ENCODE measurements at places on chromosomes 2 and 18.

- no peak for DNase-seq
These were observed 819 bp downstream of the ANKRD44 start for GRCh38 chr2:197309691-197310231.

GRCh38 chr2:53033411-53033810 lies 734.2 kb upstream of the CHAC2 start:
- no peak for DNase-seq

DNA sequence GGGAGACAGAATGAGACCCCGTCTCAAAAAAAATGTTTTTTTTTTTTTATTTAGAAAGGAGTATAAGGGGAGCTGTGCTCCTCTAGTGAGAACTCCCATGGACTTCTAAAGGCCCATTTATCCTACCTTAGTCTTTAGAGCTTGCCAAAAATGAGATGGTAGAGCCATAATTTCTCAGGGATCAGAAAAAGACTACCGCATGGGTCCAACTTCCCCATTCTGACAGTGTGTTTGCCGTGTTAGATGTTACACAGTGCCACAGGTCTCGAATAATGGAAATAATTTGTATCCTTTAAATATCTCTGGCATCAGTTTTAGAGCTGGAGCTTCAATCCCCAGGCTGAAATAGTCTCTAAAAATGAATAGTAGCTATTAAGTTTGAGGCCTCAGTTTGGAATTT lies 6.0 kb upstream of the SLC39A10 start:
- DNase-seq = no peak

GRCh38 chr18:78949216-78949615 lies 30.4 kb upstream of the SALL3 start:
- DNase-seq = no peak

- DNase-seq = no peak
These were observed 471.9 kb upstream of the TNP1 start for GRCh38 chr2:217331523-217332416.

DNA sequence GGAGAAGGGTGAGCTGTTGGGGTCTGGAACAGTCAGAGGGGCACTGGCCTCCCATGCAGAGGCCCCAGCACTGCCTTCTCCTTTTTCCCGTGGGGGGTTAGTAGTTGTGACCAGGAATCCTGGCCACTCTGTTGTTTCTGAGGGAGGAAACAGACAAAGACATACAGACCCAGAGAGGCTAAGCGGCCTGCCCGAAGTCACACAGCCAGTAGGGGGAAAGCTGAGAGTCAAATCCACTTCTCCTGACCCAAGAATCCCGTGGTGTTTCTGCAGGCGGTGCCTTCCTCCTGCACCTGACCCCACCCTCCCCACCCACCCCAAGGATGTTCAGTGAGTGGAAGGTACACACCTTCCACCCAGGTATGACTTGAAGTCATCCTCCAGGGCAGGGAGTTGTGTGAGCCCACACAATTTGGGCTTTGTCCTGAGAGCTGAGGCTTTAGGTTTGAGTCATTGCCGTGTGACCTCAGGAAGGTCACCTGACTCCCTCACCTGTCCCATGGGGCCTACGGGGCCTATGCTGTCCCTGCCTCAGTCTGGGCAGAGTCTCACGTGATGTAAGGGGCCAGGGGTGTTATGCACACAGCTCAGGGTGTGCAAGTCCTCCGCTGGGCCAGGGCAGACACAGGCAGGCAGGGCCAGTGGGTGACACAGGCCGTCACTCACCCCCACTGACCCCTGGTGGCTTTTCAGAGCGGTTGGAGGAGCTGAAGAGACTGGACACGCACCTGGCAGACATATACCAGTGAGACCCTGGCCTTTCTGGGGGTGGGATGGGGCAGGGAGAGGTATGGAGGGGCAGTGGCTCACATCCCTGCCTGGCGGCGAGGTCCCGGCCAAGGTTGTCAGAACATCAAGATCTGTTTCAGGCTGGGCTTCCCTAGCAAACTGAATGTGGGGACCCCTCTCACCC lies 5.0 kb downstream of the NT5DC4 start:
- no peak for DNase-seq

- DNase-seq = no peak
These were observed 541.5 kb downstream of the CNTNAP5 start for GRCh38 chr2:124566518-124566970.

GRCh38 chr2:183666031-183666430 lies 541.8 kb downstream of the NUP35 start:
- no peak for DNase-seq

GRCh38 chr18:48571639-48572384 lies 33.0 kb downstream of the CTIF start:
- no peak for DNase-seq

- DNase-seq = no peak
These were observed 190.5 kb downstream of the LDLRAD4 start for GRCh38 chr18:13409026-13409425.

- no peak for DNase-seq
These were observed 13.2 kb upstream of the AGAP1 start for GRCh38 chr2:235480614-235481013.

DNA sequence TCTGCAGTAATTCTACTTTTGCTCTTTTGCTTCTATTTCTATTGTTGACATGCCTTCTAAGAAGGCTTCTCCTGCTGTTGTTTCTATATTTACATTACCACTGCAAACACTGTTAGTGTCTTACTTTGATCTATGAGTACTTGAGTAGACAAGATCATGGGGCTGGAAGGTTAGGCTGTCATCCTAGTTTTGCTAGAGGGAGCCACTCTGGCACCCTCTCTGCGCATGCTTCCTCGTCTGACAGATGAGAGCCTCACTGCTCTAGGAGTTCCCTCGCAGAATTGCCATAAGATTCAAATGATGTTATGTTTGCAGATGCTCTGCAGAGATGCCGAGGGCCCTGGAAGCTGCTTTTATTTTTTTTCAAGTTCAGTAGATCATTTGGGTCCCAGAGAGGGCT lies 185.6 kb downstream of the RNF144A start:
- no peak for DNase-seq

- no peak for DNase-seq
These were observed 787.9 kb upstream of the FANCL start for GRCh38 chr2:59029058-59029457.

DNA sequence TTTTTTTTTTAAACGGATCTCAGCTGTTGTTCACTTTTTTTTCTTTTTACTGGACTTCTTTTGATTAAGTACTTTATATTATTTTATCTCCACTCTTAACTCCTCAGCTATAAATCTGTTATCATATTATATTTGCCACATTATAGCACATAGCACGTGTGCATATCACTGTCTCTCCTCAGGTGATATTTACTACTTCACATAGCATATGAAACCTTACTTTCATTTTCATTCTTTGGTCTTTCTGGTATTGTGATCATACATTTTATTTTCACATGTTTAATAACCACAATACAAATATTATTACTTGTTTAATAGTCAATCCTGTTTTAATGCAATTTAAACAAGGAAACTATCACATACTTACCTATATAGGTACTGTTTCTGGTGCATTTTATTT lies 993.1 kb upstream of the TMEFF2 start:
- no peak for DNase-seq

- no peak for DNase-seq
These were observed 173.7 kb downstream of the DOK6 start for GRCh38 chr18:69574401-69574800.

DNA sequence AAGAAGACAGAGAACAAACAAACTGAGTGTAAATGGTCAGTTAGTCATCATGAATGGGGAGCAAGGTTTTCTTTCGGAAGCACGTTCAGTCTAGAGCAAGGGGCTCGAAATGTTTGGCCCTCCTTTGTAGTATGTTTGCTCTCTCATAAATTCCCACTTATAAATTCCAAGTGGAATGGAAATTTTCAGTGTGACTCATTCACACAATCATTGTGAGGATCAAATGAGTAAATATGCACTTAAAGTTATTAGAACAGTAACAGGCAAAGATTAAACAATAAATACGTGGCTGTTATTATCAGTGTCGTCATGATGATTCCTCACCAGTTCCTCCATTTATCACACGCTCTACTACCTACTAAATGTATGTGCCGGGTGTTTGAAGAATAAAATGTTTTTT lies 10.5 kb downstream of the CNGA3 start:
- no peak for DNase-seq

GRCh38 chr2:127046579-127046978 lies 60.4 kb downstream of the BIN1 start:
- no peak for DNase-seq

- no peak for DNase-seq
These were observed 46.0 kb downstream of the ACAA2 start for GRCh38 chr18:49767111-49768050.

GRCh38 chr2:68234405-68234804 lies 17.9 kb downstream of the PPP3R1 start:
- no peak for DNase-seq

DNA sequence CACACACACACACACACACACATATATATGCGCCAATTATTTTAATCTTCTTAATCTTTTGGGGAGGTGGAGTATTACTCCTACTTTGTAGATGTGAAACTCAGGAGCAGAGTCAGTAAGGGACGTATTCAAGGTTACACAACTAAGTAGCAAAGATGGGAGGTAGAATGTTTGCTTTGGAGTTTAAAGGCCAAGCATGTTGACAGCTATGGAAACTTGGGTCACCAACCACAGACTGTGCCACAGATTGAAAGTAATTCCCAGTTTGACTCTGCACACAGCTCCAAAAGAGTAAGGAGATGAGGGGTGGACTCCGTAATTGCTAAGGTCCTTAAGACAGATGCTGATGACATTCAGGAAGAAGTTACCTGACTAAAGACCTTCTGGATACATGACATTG lies 124.8 kb upstream of the ITGB6 start:
- no peak for DNase-seq

DNA sequence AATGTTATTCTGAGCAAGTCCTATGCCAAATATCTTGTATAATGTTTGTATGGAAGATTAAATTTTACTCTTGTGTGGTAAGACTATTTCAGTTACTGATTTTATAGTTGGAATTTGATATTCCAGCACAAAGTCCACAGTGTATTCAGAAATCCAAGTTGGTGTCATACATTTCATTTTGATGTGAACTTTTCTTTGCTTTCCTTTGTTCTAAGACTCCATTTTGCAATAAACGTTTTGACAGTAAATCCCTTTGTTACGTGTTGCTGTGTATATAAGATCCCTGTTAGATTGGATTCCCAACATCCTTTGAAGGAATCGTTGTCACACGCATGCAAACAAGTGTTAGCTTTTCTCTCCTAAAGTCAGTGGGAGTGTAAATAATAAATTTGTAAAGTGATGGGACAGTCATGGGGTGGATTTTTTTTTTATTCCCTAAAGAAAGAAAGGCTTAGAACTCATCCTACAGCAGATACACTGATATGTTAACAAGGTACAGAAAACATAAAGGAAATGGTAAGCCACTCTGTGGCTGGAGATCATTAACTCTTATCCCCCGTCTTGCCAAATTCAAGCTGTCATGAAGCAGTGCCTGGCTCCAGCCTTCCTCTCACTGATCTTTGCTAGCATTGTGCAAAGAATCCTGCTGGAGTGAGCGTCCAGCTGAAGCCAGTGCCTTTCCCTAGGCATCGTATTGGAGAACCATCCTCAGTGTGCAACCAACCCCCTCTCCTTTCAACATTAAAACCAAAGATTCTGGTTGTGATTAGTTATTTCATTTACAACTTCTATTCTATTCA lies 127.6 kb upstream of the CDCA7 start:
- no peak for DNase-seq

- no peak for DNase-seq
These were observed 35.4 kb upstream of the EML4 start for GRCh38 chr2:42133771-42134195.

GRCh38 chr2:101255501-101255900 lies 2.8 kb downstream of the CNOT11 start:
- DNase-seq = no peak

- DNase-seq = peak; percentile 82
These were observed at the start of gene NFATC1 for GRCh38 chr18:79395761-79396404. Gene NFATC1, plus strand, starts transcription at chr18:79395930. Its CDS starts 295 bp downstream, at chr18:79396225.

- no peak for DNase-seq
These were observed 6.9 kb downstream of the ATP6V1B1 start for GRCh38 chr2:70942396-70943204.

DNA sequence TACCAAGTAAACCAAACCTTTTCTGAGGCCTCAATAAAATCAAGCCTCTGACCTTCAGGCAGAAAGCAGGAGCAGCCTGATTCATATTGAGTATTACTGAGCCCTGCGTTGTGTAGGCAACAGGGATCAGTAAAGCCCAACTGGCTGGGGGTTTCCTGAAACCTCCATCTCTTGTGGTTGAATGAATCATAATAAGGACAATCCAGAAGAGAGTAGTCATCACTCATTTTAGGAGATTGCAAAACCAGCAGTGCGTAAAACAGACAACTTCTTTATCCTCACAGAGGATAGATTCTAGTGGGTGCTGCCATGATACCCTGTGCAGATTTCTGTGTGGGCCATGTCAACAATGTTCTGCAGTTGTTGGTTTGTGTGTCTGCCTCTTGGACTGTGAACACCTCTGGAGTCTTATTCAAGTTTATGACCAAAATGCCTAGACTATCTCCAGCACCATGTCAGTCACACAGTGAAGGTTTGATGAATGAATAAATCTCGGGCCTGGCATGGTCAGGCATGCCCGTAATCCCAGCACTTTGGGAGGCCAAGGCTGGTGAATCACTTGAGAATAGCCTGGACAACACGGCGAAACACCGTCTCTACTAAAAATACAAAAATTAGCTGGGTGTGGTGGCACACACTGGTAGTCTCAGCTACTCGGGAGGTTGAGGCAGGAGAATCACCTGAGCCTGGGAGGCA lies 51.8 kb upstream of the RAB27B start:
- peak; percentile 19 for DNase-seq

GRCh38 chr18:6294148-6294784 lies 120.4 kb downstream of the L3MBTL4 start:
- DNase-seq = no peak

GRCh38 chr18:41922841-41923240 lies 32.2 kb upstream of the PIK3C3 start:
- DNase-seq = no peak

DNA sequence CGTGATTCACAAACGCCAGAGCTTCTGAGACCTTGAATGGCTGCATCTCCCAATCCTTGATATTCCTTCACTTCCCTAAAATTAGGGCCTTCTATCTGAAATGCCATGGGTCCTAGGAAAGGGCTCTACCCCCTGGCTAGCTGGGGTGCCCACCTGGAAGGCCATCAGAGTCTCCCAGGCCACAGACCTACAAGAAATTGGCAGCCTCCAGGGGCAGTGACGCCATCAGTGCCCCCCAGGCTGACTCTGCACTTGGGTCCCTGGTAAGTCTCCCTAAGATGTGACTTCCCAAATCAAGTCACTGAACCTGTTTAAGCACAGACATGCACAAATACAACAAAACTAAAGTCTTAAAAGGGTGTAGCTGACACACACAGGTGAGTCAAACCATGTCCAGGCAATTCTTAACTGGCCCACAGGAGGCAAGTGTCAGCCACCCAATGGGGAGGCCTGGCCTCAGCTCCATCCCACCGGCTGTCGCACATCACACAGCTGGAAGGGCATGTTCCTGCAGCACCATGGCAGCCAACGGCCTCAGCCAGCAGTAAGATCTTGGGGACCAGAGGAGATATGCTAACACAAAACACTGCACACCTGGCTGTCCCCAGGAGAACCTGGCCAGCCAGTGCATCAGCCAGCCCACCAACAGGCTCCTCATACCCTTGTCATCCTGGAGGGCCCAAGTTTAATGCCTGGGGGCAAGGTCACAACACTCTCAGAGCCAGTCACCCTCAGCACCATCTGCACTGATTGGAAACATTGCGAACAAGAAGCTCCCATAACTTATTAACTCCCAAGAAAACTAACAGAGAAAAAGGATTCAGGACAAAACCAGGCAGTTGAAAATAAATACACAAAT lies 5.2 kb downstream of the PARD6G start:
- DNase-seq = no peak

Measured in stimulated activated CD4-positive, alpha-beta T cell treated with anti-CD3 and anti-CD28 coated beads, Interleukin-15, amount 100 ng/mL, for 48 hours (primary cell).